ENCODE measurements at places on chromosomes 2 and 18.

DNA sequence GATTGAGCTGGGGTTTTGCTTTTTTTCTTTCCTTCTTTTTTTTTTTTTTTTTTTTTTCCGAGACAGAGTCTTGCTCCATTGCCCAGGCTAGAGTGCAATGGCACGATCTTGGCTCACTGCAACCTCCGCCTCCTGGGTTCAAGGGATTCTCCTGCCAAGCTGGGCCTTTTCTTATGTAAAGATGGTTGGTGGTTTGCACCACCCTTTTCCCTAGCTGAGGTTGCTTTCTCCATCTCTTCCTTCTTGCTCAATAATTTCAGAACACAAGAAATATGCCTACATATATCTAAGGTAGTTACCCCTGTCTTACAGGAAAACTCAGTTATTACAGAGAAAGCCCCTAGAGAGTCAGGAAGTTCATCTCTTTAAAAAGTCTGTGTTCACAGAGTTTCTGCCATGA, 7.0 kb downstream of the TTC39C start:
- no peak for DNase-seq

DNA sequence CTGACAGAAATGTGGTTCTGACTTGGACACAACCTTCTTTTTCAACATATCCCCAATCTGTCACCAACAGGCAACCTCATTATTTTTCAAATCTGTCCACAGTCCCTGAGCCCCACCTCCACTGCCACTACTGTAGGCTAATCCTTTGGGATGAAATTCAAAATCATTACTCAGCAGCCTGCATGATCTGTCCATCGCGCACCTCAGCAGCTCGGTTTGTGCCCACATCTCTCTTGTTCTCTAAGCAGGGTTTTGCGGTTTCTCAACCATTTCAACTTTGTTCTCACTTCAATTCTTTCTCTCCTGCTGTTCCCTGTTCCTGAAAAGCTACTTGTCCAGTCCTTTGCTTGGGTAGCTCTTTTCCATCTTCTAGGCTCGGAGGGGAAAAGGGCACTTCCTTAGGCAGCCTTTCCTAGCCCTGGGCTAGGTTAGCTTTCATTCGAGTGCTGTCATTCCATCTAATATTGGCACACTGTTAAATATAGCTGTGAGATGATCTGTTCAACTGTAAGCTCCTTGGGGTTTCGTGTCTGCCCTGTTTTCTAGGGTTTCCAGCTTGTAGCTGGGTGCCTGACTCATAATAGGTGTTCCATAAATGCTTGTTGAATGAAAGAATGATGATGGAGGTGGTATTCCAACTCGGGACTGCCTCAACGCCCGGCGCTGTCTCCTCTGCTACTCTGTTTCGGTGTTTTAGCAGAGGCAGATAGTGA, 653 bp upstream of the ANKAR start:
- DNase-seq: no peak

DNA sequence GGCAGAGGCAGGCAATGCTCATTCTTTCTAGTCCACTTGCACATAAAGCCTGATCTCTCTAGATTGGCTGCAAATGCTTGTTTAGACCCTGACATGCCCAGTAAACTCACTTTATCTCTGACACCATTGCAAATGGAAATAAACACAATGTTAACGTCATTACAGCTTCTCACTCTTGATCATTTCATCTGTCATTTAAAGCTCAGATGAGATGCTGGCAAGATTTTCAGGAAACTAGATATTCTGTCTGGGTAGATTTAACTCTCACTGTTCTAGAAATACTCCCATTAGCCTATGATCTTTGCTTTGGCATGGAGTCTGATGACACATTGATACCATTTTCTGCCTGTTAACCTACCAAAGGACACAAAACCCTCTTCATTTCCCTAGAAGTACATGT, 320.7 kb upstream of the HNRNPA3 start:
- DNase-seq: no peak

GRCh38 chr18:7980656-7981055, 413.5 kb downstream of the PTPRM start:
- no peak for DNase-seq

GRCh38 chr18:24112874-24113615, 25.8 kb upstream of the CABYR start:
- DNase-seq: no peak

GRCh38 chr2:208320686-208321085, 54.6 kb downstream of the PIKFYVE start:
- no peak for DNase-seq

DNA sequence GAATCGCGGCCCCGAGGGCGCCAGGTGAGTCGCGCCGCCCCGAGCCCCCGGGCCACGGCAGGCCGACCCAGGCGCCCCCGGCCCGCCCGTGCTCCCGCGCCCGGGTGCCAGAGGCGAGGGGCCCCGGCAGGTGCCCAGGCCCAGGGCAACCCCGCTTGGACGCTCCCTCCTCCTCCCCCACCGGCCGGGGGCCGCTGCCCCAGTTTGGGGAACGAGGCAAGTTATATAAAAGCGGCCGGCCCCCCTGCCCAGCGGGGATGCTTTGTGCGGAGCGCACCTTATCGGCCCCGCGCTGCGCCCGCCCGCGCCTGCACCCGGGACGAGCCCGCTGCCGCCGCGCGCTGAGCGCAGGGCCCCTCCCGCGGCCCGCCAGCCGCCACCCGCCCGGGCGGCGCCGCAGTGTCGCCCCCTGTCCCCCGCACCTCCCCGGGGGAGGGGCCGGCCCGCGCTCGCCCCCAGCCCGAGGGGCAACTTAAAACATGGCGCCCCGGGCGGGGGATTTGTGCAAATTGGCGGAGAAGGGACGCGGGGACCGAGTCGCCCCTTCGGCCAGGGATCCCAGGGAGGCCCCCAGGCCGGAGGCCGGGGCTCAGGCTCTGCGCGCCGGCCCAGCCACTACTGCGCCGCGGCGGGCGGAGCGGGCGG, 639 bp downstream of the EPB41L3 start:
- DNase-seq: no peak

DNA sequence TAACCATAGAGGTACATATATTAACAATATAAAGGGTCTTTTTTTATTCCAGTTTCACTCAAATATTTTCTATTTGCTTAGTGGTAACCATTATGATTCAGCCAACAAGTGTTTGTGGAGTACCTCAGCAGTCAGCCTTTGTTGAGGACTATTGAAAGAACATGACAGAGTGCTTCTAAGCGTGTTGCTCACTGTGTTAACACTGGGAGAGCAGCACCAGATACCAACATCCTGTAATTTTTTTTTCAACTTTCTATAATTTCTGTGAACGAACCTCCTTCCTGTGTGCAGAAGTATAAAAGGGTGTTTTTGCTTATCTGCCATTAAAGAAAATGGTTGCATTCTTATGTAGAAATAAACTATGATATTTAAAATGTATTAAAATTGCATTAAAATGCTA, 239.0 kb downstream of the PHLPP1 start:
- no peak for DNase-seq

DNA sequence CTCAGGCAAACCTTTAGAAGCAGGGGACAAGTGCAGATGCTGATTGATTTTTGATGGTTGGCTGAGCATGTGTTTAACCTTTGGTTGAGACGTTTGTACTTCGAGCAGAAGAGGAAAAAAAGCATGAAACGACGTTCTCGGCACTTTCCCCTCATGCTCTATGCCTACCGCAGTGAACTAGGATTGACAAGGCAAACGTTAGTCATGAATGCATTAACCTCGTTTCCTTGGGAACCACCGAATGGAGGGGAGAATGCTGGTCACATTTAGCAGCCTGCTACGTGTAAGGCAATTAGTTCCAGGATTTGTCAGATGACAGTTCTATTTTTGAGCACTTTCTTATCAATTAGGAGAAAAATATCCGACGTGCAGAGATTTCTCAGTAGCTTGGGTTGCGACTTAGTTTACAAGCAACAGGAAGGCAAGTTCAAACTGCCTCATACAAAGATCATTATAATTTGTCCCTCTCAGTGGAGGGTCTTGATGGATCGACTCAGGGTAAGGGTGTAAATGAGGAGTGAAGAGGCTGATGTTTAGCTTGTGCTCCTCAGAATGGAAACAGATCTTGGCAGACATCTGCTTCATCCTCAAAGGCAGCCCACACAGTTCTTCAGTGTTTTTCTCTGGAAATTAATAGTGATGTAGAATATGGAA, 47.4 kb upstream of the GPR45 start:
- no peak for DNase-seq

- no peak for DNase-seq
These were observed 11.4 kb downstream of the KLHL41 start for GRCh38 chr2:169520896-169521295.

- no peak for DNase-seq
These were observed 5.0 kb downstream of the HPCAL1 start for GRCh38 chr2:10307561-10308156.

GRCh38 chr2:28649481-28650265, 102.0 kb upstream of the PPP1CB start:
- DNase-seq: no peak

GRCh38 chr2:85257970-85258605, 69.7 kb downstream of the TGOLN2 start:
- DNase-seq: no peak

DNA sequence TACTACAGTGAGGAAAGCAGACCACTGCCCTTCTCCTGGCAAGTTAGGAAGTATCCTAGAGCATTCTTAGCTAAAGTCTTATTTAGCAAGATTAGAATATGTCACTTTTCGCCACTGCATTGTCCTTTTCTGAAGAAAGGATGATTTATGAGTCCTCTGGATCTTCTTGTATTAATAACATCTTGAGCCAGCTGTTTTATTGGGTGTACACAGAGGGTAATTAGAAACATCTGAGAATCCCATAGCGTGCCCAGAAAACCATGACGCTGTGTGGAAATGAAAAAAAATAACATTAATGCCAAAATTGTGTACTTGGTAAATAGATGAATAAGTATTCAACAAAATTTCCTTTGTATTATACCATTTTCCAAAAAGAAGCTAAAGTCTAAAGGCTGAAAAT, 198.7 kb downstream of the LTBP1 start:
- DNase-seq: no peak

DNA sequence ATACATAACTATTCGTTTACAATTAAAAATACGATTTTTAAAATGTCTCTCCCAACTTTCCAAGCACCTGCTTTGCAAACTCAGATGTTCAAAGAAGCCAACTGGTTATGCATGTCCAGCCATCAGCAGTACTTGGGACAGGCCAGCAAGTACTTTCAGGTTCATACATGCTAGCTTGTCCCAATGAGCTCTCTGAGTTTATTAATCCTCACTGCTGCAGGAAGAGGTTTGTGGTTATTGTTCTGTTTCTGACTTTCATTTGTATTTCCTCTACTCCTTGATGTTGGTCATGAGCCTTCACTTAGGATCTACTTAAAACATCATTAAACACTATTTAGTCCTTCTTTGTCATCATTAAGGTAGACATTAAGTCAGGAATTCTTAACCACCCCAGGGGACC, 374.1 kb downstream of the LRATD1 start:
- DNase-seq: no peak

DNA sequence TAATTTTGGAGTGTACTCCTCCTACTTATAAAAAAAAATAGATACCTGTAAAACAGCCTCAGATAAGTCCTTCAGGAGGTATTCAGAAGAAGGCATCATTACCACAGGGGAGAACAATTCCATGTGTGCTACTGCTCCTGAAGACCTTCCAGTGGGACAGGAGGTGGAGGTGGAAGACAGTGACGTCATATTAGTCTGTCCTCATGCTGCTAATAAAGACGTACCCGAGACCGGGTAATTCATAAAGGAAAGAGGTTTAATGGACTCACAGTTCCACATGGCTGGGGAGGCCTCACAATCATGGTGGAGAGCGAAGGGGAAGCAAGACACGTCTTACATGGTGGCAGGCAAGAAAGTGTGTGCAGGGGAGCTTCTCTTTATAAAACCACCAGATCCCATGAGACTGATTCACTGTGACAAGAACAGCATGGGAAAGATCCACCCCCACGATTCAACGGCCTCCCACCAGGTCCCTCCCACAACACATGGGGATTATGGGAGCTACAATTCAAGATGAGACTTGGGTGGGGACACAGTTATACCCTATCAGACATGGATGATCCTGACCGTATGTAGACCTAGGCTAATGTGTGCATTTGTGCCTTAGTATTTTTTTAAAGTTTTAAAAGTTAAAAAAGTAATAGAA, 98.4 kb downstream of the NDUFA10 start:
- no peak for DNase-seq

DNA sequence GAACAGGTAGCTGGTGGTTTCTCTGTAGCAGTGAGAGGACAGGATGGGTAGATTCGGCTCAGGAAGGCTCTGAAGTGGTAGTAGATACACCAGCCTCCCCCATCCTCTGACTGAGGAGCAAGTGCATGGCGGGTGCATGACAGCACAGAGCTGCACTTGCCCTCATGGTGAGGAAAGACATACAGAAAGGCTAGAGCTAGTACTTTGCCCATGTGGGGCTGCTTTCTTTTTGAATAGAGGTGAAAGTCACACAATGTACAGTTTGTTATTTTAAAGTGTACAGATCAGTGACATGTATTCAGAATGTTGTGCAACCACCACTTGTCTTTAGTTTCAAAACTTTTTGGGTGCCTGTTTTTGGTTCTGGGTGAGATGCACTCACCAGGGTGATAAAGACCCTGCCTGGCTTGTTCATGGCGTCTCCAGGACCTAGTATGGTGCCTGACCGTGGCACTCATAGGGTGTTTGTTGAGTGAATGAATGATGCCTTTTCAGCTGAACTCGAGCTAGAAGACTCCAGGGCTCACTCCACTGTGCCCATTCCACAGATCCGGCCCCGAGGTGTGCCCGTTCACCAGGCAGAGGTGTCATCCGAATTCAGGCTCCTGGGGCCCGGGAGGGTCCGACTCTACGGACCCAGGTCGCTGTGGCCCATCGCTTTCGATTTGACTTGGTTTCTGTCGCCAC, 421 bp upstream of the VAMP5 start:
- DNase-seq: no peak

DNA sequence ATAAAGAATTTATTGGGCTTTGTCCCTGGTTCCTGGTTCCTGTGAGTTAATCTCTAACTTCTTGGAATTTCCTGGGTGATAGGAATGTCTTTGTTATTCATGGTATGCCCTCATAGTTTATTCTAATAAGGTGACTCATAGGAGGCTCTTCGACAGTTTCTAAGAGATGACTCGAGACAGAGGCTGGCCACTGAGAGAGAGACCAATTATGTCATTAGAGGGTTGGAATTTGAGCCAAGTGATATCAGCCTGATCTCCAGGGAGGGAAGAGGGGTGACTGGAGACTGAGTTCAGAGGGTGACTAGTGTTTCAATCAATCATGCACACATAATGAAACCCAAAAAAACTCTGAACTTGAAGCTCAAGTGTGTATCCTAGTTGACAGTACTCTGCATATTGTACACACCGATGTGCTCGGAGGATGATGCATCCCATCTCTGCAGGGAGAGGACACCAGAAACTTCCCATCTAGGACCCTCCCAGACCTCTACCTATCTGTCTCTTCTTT, 185.7 kb downstream of the MTCL1 start:
- no peak for DNase-seq

GRCh38 chr2:169585673-169586072, 1.5 kb downstream of the PPIG start:
- no peak for DNase-seq

DNA sequence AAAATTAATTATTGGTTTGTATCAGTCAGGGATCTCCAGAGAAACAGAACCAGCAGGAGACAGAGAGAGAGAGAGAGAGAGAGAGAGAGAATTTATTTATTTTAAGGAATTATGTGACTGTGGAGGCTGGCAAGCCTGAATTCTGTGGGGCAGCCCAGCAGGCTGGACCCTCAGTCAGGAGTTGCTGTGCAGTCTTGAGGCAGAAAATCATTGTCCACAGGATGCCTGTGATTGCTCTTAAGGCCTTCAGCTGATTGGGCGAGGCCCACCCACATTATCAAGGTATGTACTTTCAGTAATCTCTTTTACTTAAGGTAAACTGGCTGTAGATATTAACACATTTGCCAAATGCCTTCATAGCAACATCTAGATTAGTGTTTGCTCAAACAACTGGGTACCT, 155.3 kb downstream of the SEPTIN10 start:
- no peak for DNase-seq

- no peak for DNase-seq
These were observed 38.3 kb upstream of the DLX1 start for GRCh38 chr2:172046866-172047565.
